ENCODE measurements at places on chromosomes 7 and 10. TPM values are rescaled to one million over a fixed set of nuclear protein-coding genes. Genes with fewer than 3 reads are reported as not detected.

SLC39A12 gene
- total RNA-seq: not detected

DNA sequence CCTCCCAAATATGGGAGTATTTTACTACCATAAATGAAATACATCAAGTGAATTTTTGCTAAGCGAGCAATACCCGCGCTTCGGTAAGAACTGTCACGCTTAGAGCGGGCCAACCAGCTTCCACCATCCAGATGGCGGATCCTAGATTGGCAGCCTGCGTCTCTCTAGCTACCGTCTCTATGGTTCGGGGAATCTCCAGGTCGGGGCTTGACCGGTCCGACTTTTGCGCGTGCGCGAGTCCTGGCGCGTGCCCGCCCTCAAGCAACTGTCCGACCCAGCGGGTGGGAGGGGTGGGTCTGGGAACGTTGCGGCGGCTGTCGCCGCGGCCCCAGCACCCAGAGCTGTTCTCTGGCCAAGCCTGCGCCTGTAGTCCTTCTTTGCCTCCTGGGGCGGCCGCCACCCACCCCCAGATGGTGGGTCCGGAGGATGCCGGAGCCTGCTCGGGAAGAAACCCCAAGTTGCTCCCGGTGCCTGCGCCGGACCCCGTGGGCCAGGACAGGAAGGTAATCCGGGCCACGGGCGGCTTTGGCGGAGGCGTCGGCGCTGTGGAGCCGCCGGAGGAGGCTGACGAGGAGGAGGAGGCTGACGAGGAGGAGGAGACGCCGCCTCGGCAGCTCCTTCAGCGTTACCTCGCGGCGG is at the start of gene TBC1D12:
Gene TBC1D12, plus strand, starts transcription at position 338 of the 639 bp plus-strand sequence. Its CDS starts 73 bp downstream, at position 411.
- H3K27ac ChIP-seq: no peak within 1 kb of the TSS
- DNase-seq: peak; percentile 7
- H3K36me3 ChIP-seq: no peaks in the 10 kb centered on the region

DNA sequence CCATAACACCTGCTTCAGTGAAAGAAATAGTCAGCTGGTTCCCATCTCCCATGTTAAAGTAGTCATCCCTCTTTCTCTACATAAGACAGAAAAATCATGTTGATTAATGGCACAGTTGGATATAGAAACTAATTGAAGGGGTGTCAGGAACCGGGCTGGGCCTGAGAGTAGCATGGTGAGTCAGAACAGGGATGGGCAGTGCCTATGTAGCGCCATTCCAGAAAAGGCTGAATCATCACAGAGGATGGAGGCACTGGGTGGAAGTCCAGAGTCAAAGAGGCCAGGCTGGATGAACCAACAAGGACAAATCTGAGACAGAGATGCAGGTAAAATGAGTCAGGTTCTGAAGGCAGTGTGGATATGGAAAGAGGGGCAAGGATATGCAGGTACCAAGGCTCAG is 201.2 kb downstream of the LHFPL3 start:
- no peak overlapping the region for H3K27ac ChIP-seq
- no peaks in the 10 kb centered on the region for H3K27me3 ChIP-seq
- no peaks in the 10 kb centered on the region for H3K36me3 ChIP-seq
- H3K4me3 ChIP-seq: no peak overlapping the region
- H3K4me1 ChIP-seq: no peaks in the 10 kb centered on the region
- DNase-seq: no peak

- no peak overlapping the region for H3K4me3 ChIP-seq
- H3K27ac ChIP-seq: no peak overlapping the region
- no peaks in the 10 kb centered on the region for H3K4me1 ChIP-seq
- H3K36me3 ChIP-seq: no peaks in the 10 kb centered on the region
- H3K27me3 ChIP-seq: no peaks in the 10 kb centered on the region
- DNase-seq: no peak
These were observed 1.3 kb downstream of the TFPI2 start for GRCh38 chr7:93889261-93889660.

DNA sequence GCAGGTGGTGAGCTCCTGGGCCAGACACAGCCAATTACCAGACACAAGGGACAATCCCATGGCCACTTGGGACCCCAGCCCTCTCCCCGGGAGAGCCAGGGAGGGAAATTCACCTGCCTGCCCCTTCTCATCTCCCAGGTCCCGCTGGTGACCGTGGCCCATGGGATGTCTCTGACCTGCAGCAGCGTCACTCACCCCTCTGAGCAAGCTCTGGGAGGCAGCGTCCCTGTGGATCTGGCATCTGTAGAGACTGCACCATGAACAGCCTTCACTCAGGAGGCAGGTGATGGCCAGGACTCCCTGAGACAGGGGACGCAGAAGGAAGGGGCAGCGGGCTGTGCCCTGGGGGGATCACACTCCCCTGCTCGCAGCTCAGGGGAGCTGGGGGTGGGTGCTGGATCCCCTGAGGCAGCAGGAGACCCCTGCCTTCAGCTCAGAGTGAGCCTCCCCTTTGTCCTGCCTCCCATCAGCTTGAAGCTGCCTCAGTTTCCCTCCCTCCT is 90.8 kb downstream of the FOXL3 start:
- H3K27ac ChIP-seq: no peak overlapping the region
- peaks cover 20% of the 10 kb centered on the region for H3K4me1 ChIP-seq
- no peaks in the 10 kb centered on the region for H3K36me3 ChIP-seq
- peak; percentile 17 for DNase-seq

All from CD8-positive, alpha-beta memory T cell (primary cell).